ENCODE measurements at places on chromosomes 3 and 15. TPM values are rescaled to one million over a fixed set of nuclear protein-coding genes. Genes with fewer than 3 reads are reported as not detected.
A peak's percentile ranks its signal among the peaks of the same experiment; 100 is the strongest.

- DNase-seq, result no peak
These were observed 160.9 kb downstream of the EDEM1 start for GRCh38 chr3:5348229-5348902.

GRCh38 chr3:33831053-33831452, 32.6 kb downstream of the PDCD6IP start:
- DNase-seq, result no peak

Gene CHL1
- 10.6 TPM for polyA plus RNA-seq

- DNase-seq, result no peak
These were observed 182.4 kb downstream of the ADAMTS9 start for GRCh38 chr3:64505419-64505818.

GRCh38 chr3:141059816-141060215, 8.7 kb downstream of the SPSB4 start:
- no peak for DNase-seq

- DNase-seq, result no peak
These were observed 102.2 kb downstream of the ERC2 start for GRCh38 chr3:56365905-56366640.

- DNase-seq, result peak; percentile 72
These were observed 60.5 kb downstream of the XXYLT1 start for GRCh38 chr3:195210266-195210973.

GRCh38 chr15:68909601-68910100, 20.7 kb upstream of the SPESP1 start:
- DNase-seq, result no peak

- no peak for DNase-seq
These were observed 142.4 kb downstream of the ANXA2 start for GRCh38 chr15:60255390-60255789.

DNA sequence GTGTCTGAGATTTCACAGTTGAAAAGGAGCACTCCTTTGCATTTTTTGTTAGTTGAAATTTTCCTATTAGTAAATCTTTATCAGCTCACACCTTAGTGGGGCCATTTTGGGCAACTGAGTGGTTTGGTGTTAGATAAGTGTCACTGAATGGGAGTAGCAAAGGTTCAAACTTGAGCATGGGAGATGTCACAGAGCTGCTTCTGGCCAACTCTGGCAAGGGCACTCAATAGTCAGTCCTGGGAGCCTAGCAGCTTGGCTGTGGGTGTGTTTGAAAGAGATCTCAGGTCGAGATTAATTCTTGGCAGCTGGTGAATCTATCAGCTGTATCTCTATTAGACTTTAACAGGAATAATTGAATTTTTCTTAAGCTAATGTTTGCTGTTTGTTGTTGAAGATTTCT, 579.3 kb downstream of the EDEM1 start:
- DNase-seq, result no peak

DNA sequence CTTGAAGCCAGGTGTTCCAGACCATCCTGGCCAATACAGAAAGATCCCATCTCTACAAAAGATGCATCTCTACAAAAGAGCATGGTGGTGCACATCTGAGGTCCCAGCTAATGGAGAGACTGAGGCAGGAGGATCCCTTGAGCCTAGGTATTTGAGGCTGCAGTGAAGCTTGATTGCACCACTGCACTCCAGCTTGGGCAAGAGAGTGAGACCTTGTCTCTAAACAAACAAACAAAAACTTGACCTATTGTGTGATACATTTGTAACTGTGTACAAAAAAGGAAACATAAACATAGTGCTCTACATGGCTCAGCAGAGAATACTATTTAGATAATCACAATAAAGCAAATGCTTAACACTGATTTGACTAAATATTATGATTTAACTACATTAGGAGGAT, 18.7 kb downstream of the ANPEP start:
- DNase-seq, result no peak

DNA sequence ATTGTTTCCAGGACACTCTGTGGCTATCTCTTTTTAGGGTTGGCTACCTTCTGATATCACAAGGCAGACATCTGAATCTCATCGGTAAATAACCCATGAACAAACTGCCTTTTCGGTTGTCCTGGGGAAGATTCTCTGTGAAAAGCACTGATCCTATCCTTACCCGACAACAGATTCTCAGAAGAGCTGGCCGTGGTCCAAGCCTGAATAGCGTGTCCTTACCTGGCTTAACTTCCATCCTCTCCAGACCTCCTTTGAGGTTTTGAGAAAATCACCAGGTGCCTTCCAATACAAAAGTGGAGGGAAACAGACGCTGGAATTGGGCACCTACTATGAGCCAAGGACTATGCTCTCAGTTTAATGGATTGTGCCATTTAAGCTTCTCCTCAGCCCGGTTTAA, 87.4 kb upstream of the ARHGEF3 start:
- no peak for DNase-seq

DNA sequence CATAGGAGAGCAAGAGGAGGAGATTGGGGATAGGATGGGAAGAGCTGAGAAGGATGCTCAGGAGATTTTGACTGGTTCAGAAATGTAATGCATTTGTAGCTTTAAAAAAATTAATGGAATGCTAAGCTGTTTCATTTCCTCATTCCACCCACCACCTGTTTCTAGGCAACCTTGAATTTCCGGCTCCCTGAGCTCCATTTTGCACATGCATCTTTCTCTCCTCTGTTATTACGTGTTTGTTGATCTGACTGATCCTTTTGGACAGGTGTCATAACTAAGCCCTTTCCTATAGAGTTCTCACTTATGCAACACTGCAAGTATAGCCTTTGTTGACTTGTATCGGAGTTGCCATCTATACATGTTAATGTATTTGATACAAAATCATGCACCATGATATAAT, 4.3 kb downstream of the TMPRSS7 start:
- DNase-seq, result peak; percentile 47

GRCh38 chr3:114615523-114616085, 321.8 kb downstream of the TIGIT start:
- no peak for DNase-seq

GRCh38 chr3:98199020-98199419, 32.5 kb downstream of the OR5H15 start:
- DNase-seq, result no peak

GRCh38 chr15:65952391-65953053, 83.2 kb downstream of the RAB11A start:
- DNase-seq, result peak; percentile 86

GRCh38 chr3:182892226-182892625, 88.1 kb downstream of the DCUN1D1 start:
- DNase-seq, result no peak

Gene KLHL40
- not detected for polyA plus RNA-seq

DNA sequence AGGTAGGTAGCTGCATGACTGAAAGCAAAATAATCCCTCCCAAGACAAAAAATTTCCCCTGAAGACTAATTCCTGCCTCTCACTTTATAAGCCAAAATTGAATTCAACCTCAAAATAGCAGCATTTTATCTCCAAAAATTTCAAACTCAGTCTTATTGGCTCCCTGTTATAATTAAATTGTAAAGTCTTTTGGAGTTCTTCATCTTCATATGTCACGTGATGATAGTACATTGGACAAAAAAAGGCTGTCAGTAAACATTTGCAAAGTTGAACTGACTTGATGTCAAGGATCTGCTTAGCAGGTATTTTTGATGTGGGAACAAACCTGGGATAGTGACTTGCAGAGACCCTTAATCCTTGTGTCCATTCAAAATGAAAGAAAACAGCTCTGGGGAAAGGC, 98.4 kb upstream of the SPRED1 start:
- no peak for DNase-seq

Gene PTX3
- 0.45 TPM for polyA plus RNA-seq

Gene RBSN
- polyA plus RNA-seq, result 5.7 TPM

- no peak for DNase-seq
These were observed 397.4 kb downstream of the OTOL1 start for GRCh38 chr3:161893972-161894371.

Gene CHDH
- polyA plus RNA-seq, result 26.5 TPM

Gene DCLK3
- not detected for polyA plus RNA-seq

- DNase-seq, result peak; percentile 93
These were observed at the start of gene P3H2 for GRCh38 chr3:190120269-190121060. P3H2 (minus strand) TSS chr3:190120897; CDS start chr3:190120731, 166 bp downstream.

- peak; percentile 72 for DNase-seq
These were observed 62.8 kb upstream of the HERC1 start for GRCh38 chr15:63896336-63897115.

GRCh38 chr15:31241888-31242522, 84.6 kb upstream of the KLF13 start:
- no peak for DNase-seq

Gene TTLL13
- 0.88 TPM for polyA plus RNA-seq

DNA sequence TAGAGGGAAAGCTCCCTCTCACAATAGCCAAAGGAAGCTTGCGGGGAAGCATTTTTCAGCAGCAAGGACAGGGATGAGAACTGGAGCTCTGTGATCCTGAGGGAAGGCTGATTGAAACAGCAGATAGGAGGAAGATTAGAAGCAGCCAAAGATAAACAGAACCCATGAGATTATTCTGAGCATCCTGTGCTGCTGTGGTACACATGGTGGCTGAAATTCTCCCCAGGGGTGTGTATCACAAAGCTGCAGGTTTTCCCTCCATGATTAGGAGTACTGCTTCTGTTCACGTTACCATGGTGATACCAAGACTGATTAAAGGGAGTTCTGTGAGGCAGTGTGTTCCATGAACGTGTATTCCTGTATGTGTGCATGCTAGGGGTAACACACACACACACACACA, 30.3 kb upstream of the PSMD6 start:
- DNase-seq, result no peak

GRCh38 chr3:94525043-94525442, 462.2 kb downstream of the NSUN3 start:
- no peak for DNase-seq

DNA sequence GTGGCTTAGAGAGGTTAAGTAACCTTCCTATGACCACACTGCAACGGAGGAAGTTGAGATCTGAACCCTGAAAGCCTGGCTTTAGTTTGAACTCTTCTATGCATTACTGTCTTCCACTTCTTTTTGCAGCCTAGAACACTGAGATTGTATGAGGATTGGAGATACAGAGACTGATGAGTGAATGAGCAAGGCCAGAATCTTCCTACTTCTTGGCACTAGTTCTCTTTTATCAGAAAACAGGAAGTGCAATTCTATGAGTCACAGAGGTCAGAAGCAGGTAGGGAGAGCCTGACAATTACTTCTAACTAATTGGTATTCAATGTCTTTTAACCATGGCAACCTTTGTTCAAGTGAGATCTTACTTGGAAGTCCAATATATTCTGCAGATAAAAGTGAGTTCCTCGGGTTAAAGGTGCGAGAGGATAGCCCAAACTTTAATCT, 219.0 kb downstream of the SHQ1 start:
- no peak for DNase-seq

DNA sequence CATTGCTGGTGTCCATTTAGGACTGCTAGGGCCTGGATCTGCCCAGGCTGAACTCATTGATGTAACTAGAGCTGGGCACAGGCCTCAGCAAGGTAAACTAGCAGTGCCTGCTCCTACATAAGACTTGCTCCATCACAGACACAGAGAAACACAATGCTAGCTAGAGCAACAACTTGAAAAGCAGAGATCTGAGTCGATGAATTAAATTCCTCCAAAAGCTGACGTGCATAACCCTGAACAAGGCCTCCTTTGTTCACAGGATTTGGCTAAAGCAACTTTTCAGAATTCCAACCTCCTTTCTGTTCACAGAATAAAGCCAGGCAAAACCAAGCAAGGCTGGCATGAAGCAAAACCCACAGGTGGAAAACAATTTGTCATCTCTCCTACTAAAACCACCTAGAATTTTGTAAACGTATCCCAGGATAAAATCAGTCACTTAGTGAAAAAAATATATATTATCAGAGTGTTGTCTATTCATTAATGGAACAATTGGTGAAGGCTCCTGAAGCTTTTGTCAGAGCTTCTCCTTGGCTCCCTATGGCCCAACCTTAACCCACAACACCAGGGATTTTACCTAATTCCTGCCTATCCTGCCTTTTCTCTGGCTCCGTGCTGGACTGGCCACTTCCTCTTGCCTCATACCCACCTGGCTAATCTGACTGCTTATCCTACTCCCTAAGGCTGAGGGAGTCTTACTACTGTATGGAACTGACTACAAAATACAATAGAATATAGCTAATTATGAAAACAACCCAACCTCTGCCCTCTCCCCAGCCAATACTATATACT, 39.9 kb downstream of the PLCH1 start:
- no peak for DNase-seq

Gene OCA2
- polyA plus RNA-seq, result 0.45 TPM

GRCh38 chr3:8638994-8639658, 5.5 kb downstream of the SSUH2 start:
- peak; percentile 57 for DNase-seq

GRCh38 chr3:11221818-11222415, 50.3 kb upstream of the ATG7 start:
- DNase-seq, result no peak

Gene CCR9
- 0.43 TPM for polyA plus RNA-seq

GRCh38 chr15:42056934-42057798, 36.3 kb upstream of the PLA2G4E start:
- peak; percentile 92 for DNase-seq

GRCh38 chr15:52780172-52780980, 9.8 kb downstream of the ONECUT1 start:
- peak; percentile 70 for DNase-seq

- DNase-seq, result no peak
These were observed 65.2 kb upstream of the CHL1 start for GRCh38 chr3:131151-131888.

DNA sequence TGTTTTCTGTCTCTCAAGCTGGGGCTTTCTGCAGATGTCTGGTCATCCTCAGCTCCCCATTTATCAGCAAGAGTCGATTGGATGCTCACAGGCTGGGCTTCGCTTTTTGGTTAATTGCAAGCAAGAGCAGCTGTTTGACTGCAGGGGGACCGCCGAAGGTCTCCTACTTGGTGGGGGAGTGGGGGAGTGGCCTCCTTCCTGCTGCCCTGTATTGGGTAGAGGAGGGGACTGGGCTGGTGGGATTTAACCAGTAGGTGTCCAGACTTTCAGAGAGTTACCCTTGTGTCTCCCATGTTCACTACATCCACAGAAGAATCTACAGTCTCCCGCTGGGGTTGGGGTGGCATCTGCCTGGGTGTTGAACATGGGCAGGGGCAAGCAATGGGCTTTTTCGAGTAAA, 78.7 kb downstream of the PLXNA1 start:
- DNase-seq, result peak; percentile 35

GRCh38 chr3:8658306-8659212, 14.0 kb upstream of the SSUH2 start:
- DNase-seq, result peak; percentile 85

Gene ADPRH
- polyA plus RNA-seq, result 5.2 TPM

- no peak for DNase-seq
These were observed 24.2 kb downstream of the CPN2 start for GRCh38 chr3:194326968-194327217.

DNA sequence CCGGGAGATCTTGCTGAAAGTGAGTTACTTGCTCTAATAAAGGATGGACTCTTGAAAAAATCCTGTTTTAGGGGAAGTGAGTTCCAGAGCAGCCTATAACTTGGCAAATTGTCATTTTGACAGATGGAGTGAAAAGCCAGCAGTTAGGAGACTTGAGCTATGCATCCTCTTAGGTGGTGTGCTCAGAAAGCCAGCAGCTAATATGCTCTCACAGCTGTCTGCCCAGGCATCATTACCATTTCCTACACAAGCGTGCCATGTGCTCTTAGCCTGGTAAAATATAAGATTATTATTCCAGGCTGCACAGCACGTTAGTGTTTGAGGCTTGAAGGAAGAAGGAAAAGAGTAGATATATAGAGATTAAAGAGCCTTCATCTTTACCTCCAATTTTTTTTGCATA, 151.0 kb downstream of the CHL1 start:
- DNase-seq, result no peak

- DNase-seq, result no peak
These were observed 15.8 kb downstream of the ILDR1 start for GRCh38 chr3:122006267-122006666.

Gene CACNA2D3
- polyA plus RNA-seq, result 5.7 TPM

Gene SLITRK3
- 0.30 TPM for polyA plus RNA-seq

Gene ROPN1
- not detected for polyA plus RNA-seq

All from kidney (tissue), 22 donors.